ENCODE measurements at places on chromosomes 3 and 15.

DNA sequence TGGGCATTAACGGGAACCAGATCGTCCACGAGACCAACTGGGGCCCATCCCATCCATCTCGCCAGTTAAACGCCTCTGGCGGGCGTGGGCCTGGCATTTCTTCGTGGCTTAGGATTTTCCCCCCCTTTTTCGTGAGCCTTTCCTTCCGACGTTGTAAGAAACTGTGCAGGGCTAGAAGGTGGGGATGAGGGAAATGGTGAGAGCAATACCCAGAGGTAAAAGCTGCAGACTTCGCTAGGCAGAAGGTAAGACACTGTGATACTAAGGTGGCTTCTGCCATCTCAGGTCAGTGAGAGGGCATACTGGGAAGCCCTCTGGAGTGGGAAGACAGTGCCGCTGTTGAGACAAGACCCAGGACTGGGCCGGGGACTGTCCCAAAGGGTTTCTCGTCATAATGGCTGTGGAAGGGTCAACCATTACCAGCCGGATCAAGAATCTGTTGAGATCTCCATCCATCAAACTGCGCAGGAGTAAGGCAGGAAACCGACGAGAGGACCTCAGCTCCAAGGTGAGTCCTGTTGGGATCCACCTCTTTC lies 666 bp downstream of the MAPKBP1 start:
- H3K4me1 ChIP-seq, result peaks cover 54% of the 10 kb centered on the region
- no peaks in the 10 kb centered on the region for H3K36me3 ChIP-seq
- H3K4me3 ChIP-seq, result peak overlapping the region; percentile 89
- H3K27me3 ChIP-seq, result no peaks in the 10 kb centered on the region

GRCh38 chr3:195214381-195214780 lies 56.6 kb downstream of the XXYLT1 start:
- peaks cover 17% of the 10 kb centered on the region for H3K4me1 ChIP-seq
- no peak for DNase-seq
- no peak overlapping the region for H3K27ac ChIP-seq

DNA sequence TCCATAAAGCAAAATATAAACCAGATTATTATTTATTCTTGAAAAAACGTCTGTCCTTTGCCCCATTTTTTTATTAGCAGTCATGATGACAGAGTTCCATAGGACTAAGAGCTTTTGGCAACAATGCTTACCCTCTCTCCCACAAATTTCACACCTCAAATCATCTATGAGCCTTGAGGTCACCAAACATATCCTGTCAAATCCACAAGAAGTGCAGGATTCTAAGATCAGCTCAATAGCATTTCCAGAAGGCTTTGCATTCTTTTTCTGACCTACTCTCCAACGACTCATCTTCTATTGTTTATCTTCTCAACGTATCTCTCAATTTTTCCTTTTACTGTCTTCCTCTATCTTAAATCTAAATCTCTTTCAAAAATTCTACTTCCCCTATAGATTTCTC lies 619.1 kb upstream of the BCHE start:
- H3K27ac ChIP-seq, result no peak overlapping the region
- no peak for DNase-seq
- no peaks in the 10 kb centered on the region for H3K27me3 ChIP-seq
- no peaks in the 10 kb centered on the region for H3K36me3 ChIP-seq

- DNase-seq, result no peak
- no peaks in the 10 kb centered on the region for H3K27me3 ChIP-seq
- H3K4me1 ChIP-seq, result no peaks in the 10 kb centered on the region
- H3K4me3 ChIP-seq, result no peak overlapping the region
- H3K36me3 ChIP-seq, result no peaks in the 10 kb centered on the region
These were observed 375.9 kb downstream of the MCTP2 start for GRCh38 chr15:94607176-94607654.

- no peak overlapping the region for H3K4me3 ChIP-seq
- no peak overlapping the region for H3K27ac ChIP-seq
- peaks cover 8% of the 10 kb centered on the region for H3K4me1 ChIP-seq
- no peaks in the 10 kb centered on the region for H3K36me3 ChIP-seq
- DNase-seq, result no peak
- H3K27me3 ChIP-seq, result no peaks in the 10 kb centered on the region
These were observed 195.8 kb downstream of the CDIN1 start for GRCh38 chr15:36775209-36775608.

GRCh38 chr3:151002003-151002981 lies 29.8 kb upstream of the CLRN1 start:
- H3K27me3 ChIP-seq, result no peaks in the 10 kb centered on the region
- H3K36me3 ChIP-seq, result no peaks in the 10 kb centered on the region
- H3K4me1 ChIP-seq, result no peaks in the 10 kb centered on the region
- no peak overlapping the region for H3K4me3 ChIP-seq

DNA sequence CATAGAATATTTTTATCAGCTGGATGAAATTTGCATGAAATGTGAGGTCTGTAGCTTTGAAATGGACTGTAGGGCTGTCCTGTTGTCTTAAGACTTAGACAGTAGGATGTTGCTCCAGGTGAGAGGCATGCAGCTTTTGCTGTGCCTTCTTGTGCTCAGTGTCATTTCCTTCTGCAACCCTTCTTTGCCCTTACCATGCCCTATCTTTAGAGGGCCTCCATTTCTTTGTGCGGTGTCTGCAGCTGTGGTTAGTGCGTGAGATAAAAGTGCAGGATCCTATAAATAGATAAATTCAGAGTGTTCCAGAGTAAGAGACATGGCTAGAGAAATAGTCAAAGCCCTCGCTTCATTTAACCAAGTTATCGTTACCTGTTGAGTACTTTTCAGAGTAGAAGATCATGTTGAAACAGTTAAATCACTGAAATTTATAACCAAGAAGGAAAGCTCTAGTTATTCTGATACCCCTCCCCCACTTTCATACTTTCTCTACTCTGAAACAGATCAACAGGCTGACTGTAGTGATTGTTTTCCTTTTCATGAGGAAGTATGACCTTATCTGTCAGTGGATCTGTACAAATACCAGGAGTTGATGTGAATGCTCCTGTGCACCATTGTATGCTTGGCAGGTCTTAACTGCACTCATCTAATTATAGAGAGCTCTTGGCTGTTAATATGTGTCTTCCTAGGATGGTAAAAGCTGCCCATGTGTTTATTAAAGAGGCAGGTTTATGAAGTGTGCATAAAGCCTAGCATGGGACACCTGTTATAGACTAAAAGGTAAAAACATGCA lies 18.2 kb downstream of the EIF3J start:
- DNase-seq, result no peak
- no peaks in the 10 kb centered on the region for H3K4me1 ChIP-seq
- H3K36me3 ChIP-seq, result peaks cover 52% of the 10 kb centered on the region
- no peak overlapping the region for H3K4me3 ChIP-seq

DNA sequence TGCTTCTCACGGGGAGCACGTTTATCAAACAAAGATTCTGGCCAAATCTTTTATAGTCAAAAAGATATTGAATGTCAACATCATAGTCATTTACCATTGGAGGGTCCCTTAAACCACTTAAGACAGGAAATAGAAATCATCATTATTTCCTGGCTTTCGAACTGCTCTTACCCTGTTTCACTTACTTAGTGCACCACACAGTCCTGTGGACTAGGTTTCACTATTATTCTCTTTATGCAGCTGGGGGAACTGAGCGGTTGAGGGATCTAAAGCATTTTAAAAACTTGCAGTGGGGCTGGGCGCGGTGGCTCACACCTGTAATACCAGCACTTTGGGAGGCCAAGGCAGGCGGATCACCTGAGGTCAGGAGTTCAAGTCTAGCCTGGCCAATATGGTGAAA lies 13.7 kb upstream of the TPRG1 start:
- DNase-seq, result no peak
- no peaks in the 10 kb centered on the region for H3K4me1 ChIP-seq
- H3K27ac ChIP-seq, result no peak overlapping the region
- H3K4me3 ChIP-seq, result no peak overlapping the region
- H3K27me3 ChIP-seq, result no peaks in the 10 kb centered on the region

GRCh38 chr3:79651536-79652065 lies 116.2 kb downstream of the ROBO1 start:
- H3K4me1 ChIP-seq, result no peaks in the 10 kb centered on the region
- no peak overlapping the region for H3K4me3 ChIP-seq
- H3K27ac ChIP-seq, result no peak overlapping the region
- no peaks in the 10 kb centered on the region for H3K36me3 ChIP-seq

DNA sequence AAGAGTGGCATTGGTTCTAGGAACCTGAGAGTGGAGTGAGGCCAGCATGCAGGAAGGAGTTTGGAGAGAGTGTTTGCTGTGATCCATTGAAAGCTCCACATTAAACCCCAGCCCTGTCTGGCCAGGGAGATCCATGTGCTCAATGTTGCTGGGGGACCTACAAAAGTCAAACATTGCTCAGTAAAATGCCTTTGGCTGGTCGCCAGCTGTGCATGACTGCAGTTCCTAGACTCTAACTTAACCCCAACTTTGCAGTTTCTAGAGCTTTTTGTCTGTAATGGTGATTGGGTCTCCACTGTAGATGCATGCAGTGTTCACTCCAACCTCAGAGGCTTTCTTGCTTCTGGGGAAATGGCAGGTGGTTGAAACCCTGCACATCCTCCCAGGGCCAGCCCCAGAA lies 99.7 kb upstream of the ABHD17C start:
- no peaks in the 10 kb centered on the region for H3K36me3 ChIP-seq
- H3K4me1 ChIP-seq, result no peaks in the 10 kb centered on the region
- no peak overlapping the region for H3K4me3 ChIP-seq
- H3K27me3 ChIP-seq, result no peaks in the 10 kb centered on the region
- no peak overlapping the region for H3K27ac ChIP-seq

- no peak for DNase-seq
- H3K4me1 ChIP-seq, result no peaks in the 10 kb centered on the region
- no peaks in the 10 kb centered on the region for H3K36me3 ChIP-seq
- no peaks in the 10 kb centered on the region for H3K27me3 ChIP-seq
- H3K27ac ChIP-seq, result no peak overlapping the region
These were observed 127.4 kb upstream of the SLC6A11 start for GRCh38 chr3:10688548-10689172.

DNA sequence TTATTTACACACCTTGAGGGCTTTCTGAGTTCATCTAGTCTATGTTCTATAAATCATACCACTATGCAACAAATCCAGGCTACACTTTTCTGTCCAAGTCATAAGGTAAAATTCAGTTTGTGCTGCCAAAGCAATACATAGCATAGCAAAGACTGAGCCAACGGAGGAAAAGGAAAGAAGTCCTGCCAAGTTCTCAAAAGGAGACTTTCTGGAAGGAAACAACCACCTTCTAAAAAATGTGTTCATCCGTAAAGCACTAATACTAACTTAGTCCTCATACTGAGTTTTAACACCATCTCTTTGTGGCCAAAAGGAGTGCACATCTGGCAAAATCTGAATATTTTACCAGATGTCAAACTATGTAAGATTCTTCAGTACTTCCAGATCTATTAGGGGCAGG lies 620.2 kb downstream of the RBMS3 start:
- peak overlapping the region; percentile 1 for H3K27ac ChIP-seq
- H3K4me3 ChIP-seq, result no peak overlapping the region
- H3K27me3 ChIP-seq, result no peaks in the 10 kb centered on the region
- H3K36me3 ChIP-seq, result no peaks in the 10 kb centered on the region
- no peak for DNase-seq
- H3K4me1 ChIP-seq, result peaks cover 10% of the 10 kb centered on the region

- H3K4me1 ChIP-seq, result no peaks in the 10 kb centered on the region
- H3K36me3 ChIP-seq, result peaks cover 21% of the 10 kb centered on the region
- no peaks in the 10 kb centered on the region for H3K27me3 ChIP-seq
- H3K27ac ChIP-seq, result no peak overlapping the region
- H3K4me3 ChIP-seq, result no peak overlapping the region
These were observed 48.5 kb upstream of the PARL start for GRCh38 chr3:183933160-183933559.

DNA sequence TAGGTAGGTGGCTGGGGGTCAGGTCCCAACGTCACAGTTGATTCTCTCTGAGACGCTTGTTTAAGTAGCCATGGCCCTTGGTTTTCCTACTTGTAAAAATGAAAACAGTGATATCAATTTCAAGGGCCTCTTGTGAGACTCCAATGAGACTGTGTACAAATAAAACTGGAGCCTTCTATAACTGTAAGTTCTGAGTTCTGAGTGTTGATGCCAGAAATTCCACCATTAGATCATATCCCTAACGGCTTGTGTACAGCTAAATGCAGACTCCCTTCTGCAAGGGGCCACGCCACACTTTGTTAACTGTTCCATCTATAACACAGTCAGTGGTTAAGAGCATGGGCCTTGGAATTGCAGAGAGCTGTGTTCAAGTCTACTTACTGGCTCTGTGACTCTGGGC lies 267.3 kb downstream of the TLE3 start:
- H3K4me3 ChIP-seq, result no peak overlapping the region
- DNase-seq, result no peak
- no peaks in the 10 kb centered on the region for H3K27me3 ChIP-seq
- H3K4me1 ChIP-seq, result no peaks in the 10 kb centered on the region
- H3K36me3 ChIP-seq, result no peaks in the 10 kb centered on the region

GRCh38 chr3:142148044-142148791 lies 1.1 kb downstream of the TFDP2 start:
- H3K36me3 ChIP-seq, result no peaks in the 10 kb centered on the region
- DNase-seq, result no peak
- H3K4me1 ChIP-seq, result peaks cover 12% of the 10 kb centered on the region
- peak overlapping the region; percentile 92 for H3K27ac ChIP-seq

GRCh38 chr15:42085236-42085605 lies 9.1 kb downstream of the PLA2G4D start:
- no peak overlapping the region for H3K27ac ChIP-seq
- H3K27me3 ChIP-seq, result no peaks in the 10 kb centered on the region
- no peak for DNase-seq
- H3K4me3 ChIP-seq, result no peak overlapping the region
- no peaks in the 10 kb centered on the region for H3K36me3 ChIP-seq
- no peaks in the 10 kb centered on the region for H3K4me1 ChIP-seq

GRCh38 chr15:98635848-98636247 lies 12.5 kb upstream of the IGF1R start:
- no peaks in the 10 kb centered on the region for H3K4me1 ChIP-seq
- no peak overlapping the region for H3K4me3 ChIP-seq
- H3K27me3 ChIP-seq, result no peaks in the 10 kb centered on the region
- no peak overlapping the region for H3K27ac ChIP-seq

DNA sequence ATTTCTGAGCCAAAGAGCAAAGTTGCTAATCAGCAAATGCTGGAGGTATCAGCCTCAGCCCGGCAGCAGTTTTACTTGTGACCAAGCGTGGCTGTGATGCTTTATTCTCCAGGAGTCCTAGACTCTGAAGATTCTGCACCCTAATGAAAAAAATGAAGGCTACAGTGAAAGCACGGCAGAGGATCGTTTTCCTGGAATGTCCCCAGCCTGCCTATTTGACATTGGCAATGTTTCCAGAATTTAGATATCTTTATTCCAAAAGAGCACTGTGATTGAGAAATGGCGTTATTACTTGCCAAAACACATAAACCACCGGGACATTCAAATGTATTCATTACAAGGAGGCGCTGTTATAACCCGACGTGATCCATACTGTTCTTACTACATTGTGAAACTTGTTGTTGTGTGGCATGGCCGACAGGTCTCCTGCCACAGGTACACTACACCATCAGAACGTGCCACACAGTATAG lies 263.8 kb downstream of the SLCO3A1 start:
- no peak overlapping the region for H3K4me3 ChIP-seq
- no peak overlapping the region for H3K27ac ChIP-seq
- no peak for DNase-seq
- no peaks in the 10 kb centered on the region for H3K27me3 ChIP-seq
- peaks cover 13% of the 10 kb centered on the region for H3K4me1 ChIP-seq
- H3K36me3 ChIP-seq, result peaks cover 5% of the 10 kb centered on the region
